ENCODE measurements at places on chromosomes 16 and 17.
A peak's percentile ranks its signal among the peaks of the same experiment; 100 is the strongest.

DNA sequence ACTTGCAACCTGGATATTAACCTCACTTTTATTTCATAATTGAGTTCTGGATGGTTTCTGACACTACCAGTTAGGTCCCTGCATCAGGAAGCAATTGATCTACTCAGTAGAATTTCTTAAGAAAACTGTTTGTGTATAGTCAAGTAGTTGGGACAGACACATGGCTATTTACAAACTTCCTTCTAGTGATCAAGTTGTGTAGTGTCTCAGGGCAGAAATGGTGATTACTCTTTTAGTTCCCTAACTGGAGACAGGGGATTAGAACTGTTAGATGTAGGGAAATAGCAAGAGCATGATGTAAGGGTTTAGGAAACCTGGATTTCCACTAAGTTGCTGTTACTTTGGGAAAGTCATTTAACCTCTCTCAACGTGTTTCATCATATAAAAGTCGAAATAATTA, 30.4 kb downstream of the TMEM100 start:
- no peak for DNase-seq

DNA sequence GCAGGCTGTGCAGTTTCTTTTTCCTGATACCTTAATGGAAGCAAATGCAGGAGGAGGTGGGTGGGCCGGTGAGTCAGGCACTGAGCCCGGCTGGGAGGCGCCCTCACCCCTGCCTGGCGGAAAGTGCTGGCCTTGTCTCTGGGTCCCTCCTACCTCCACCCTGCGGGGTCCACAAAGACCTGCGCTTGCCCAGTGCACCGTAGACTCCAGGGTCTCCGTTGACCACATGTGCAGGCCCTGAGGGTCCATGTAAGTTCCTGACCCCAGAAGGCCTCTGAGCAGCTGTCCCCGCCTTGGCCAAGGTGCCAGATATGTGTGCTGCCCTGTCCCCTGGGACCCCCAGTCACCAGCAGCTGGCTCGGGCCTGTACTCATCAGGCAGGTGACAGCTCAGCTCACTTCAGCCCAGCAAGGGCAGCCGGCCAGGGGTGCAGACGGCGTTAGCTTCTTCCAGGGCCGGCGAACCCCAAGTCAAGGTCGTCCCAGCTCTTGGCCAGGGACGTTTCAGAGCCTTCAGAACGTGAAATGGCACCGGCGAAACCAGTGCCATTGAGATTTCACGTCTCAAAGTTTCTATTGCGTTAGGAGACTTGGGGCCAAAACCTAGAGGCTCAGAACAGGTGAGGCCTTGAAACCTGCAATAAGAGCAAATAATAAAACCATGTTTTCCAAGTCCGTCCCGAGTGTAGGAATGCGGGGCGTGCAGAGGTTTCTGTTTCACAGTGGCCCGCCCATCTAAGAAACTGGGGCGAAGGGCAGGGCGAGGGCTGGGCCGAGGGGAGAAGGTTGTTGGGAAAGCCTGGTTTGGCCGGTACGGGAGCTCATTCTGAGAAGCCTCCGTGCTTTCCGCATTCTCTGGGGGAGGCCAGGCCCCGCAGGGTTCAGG, 12.1 kb downstream of the METRNL start:
- DNase-seq: no peak

- DNase-seq: no peak
These were observed 178.3 kb downstream of the PRKCB start for GRCh38 chr16:24013864-24014645.

DNA sequence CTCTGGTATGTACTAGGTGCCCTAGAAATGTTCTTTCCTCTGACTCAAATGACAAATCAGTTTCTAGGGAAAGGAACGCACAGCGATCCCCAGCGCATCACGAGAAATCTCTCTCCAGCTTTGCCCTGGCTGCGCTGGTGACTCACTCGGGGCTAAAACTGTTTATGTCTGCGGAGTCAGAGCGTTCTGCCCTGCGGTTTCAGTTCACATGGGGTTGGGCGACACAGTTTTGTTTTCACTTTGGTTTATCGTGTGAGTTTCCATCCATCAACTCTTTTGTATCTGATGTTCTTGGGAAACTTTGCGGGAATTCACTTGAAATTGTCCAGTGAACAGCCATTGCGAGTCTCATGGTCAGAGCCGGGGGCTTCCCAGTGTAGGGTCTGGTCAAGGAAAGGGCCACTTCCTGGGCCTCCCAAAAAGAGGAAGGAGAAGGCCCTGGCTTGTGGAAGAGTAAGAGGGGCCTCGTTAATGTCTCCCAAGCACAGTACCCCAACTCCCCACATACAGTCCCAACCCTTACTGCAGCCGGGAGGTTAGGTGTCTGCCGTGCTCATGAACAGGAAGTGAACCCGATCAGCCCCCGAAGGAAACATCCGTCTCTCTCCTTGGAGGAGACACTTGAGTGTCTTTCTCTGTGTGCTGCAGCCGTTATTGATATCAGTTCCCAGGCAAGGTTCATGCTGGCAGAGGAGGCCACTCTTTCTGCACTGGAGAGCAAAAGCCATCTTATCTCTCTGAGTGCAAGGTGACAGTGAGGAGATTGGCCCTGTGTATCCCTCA, 643.2 kb downstream of the WWOX start:
- DNase-seq: no peak

DNA sequence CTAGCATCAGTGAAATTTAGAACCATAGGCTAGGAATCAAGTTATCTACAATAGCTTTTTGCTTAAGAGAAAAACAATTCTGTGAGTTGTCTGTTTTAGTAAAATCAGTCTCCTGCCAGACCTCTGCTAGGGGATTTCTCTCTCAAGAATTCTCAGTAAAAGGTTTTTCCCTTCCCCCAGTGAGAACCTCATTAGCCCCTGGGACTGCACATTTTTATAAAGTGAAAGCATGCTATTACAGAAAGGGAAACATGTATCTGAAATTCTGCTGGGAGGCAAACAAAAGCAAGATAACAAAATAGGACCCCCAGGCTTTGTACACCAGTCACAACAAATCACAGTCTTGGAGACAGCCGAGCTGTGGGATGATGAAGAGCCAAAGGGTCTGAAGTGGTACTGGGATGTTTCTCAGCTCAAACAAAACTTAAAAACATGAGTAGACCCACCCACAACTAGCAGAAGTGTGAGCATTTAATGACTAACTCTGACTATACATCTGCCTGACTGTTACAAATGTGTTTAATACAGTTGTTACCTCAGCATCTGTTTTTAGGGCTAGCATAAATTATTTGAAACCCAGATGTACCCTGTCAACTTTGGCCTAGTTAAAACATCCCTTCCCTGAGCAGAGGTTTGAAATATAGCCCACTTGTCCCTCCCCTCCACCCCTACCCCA, 20.0 kb upstream of the GLG1 start:
- DNase-seq: no peak

DNA sequence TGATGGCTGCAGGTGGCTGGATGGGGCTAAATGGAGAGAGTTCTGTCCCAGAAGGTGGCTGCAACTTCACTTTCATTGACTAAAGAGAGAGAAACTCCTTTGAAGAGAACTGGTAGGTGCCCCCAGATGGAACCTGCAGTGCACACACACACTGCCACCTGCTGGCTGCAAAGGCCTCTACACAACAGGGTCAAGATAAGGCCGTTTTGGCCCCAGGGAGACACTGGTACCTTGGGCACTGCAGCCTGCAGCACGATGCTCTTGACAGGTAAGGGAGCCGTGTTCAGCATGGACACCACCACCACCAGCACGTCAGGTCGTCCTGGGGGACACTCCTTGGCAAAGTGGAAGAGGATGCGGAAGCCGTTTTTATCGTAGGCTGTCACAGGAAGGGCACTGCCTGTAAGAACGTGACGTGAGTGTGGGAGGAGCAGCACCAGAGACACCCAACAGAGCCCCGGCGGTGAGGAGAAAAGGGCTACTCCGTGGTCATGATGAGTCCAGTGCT, 22.7 kb downstream of the GGA3 start:
- DNase-seq: peak; percentile 69

DNA sequence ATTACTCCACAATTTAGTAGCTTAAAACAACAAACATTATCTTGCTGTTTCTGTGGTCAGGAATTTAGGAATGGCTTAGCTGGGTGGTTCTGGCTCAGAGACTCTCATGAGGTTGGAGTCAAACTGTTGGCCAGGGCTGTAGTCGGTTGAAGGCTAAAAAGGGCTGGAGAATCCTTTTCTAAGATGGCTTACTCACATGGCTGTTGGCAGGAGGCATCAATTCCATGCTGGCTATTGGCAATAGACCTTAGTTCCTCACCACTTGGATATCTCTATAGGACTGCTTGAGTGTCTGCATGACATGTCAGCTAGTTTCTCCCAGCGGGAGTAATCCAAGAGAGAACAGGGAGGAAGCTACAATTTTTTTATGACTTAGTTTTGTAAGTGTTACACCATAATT, 6.6 kb upstream of the EFCAB13 start:
- DNase-seq: no peak

- no peak for DNase-seq
These were observed 217.4 kb upstream of the TNRC6C start for GRCh38 chr17:77741109-77741508.

DNA sequence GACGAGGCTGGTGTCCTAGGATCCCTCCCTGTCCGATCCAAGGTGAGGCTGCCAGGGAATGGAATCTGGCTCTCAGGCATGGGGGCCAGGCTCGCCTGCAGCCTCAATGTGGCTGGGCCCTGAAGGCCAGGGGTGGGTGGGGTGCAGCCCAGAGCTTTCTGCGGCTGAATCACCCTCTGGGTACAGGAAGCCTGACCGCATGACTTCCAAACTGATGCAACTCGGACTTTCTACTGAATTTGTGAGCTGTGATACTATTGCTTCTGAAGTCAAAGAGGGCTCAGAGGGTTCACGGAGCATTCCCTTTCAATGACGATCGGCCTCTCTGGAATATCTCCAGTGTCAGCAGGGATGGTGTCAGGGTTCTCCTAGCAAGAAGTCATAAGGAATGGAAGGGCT, 123.7 kb downstream of the METRNL start:
- DNase-seq: peak; percentile 1

DNA sequence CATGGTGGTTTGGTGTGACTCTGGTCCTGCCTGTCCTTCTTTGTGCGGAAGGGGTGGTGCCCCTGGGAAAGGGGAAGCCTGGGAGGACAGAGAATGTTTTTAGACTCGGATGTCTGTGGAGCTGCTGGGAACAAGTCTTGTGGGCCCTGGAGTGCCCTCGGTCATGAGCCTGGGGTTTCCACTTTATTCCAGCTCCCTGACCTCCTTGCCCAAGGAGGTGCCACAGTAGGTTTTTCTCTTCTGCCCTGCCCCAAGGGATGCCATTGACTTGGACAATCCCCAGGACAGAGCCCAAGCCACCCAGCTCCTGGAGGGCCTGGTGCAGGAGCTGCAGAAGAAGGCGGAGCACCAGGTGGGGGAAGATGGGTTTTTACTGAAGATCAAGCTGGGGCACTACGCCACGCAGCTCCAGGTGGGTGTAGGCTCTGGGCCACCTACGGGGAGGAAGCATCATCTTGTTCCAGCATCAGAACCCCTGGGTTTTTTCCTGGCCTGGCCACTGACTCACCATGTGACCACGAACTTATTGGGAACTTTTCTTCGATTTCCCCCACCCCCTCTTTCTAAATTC, 1.4 kb downstream of the STAT5A start:
- DNase-seq: no peak

- DNase-seq: no peak
These were observed 2.4 kb upstream of the PRR15L start for GRCh38 chr17:47959825-47960655.

GRCh38 chr17:40177275-40177874, at the start of gene RAPGEFL1:
RAPGEFL1 (plus strand) TSS chr17:40177470; CDS start chr17:40177862, 392 bp downstream.
- no peak for DNase-seq

DNA sequence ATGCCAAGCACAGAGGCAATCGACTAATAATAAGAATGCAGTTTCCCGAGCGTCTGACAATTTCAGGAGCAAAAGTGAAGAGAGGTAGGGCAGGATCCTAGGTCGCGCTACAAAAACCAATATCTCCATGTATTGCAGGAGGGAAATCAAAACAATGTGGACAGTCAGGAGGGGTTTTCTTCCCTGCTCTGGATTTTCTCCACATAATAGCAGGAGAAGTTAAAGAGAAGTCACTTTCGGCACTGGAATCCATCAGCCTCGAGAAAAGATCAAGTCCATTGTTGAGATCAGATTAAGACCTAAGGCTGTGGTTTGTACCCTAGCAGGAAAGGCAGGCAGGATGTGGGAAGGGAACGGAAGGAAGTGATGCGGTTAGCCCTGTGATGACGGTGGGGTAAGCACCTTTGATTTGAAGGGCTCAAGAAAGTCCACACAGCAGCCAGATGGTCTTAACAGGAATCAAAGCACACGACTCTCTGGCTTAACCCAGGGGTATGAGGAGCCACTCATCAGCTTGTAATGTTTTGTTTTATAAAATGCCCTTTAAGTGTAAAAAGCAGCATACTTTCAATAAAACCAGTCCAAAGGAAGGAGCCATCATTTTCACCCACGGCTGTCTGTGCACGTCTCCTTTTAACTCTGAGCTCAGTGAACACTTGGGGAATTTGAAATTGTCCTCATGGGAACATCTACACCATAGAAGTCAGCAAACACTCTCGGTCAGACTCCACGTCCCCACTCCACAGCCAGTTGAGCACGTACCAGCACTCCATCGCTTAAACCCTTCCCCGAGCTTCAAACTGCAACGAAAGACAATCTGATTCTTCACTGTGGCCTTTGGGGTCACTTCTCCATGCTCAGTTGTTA, 15.8 kb upstream of the AKTIP start:
- no peak for DNase-seq

GRCh38 chr17:37745801-37746426, 1.1 kb upstream of the HNF1B start:
- no peak for DNase-seq

DNA sequence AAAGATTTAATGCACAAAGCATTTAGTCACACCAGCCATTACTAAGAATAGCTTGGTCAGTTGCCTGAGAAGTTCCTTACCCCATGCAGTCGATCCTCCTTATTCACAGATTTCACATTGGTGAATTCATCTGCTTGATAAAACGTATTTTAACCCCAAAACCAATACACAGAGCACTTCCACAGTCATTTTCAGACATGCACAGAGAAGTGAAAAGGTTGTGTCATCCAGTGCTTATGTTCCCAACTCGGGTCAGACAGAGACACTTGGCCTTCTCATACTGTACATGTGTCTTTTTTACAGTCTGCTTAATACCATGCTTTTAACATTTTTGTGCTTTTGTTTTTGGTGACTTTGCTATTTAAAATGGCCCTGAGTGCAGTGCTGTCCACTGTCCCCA, 219.7 kb downstream of the SPECC1 start:
- no peak for DNase-seq

DNA sequence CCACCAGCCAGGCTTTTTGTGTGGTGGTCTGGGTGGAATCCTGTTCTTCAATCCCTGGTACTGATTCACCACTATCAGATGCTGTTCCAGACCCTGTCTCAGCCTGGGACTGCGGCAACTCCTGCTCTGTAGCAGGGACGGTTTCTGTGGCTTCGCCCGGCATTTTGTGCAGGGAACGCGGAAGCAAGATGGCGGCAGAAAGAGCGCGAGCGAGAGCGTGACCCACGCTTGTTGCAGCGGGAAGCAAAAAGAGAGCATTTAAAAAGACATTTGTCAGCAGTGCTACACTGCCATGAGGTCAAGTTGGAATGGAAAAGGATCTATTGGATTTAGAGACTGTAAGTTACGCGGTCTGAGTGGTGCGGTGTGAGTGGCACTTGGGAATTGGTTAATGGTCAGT, at the start of gene NACA2:
TSS of gene NACA2 (minus strand) at position 202 of the 400 bp plus-strand sequence. CDS start at position 163, 39 bp downstream.
- no peak for DNase-seq
